ENCODE measurements at places on chromosomes 7 and 10.
A peak's percentile ranks its signal among the peaks of the same experiment; 100 is the strongest.

- ATAC-seq, result peak; percentile 53
Measured at GRCh38 chr7:131011976-131012375, 278.0 kb upstream of the KLF14 start.

DNA sequence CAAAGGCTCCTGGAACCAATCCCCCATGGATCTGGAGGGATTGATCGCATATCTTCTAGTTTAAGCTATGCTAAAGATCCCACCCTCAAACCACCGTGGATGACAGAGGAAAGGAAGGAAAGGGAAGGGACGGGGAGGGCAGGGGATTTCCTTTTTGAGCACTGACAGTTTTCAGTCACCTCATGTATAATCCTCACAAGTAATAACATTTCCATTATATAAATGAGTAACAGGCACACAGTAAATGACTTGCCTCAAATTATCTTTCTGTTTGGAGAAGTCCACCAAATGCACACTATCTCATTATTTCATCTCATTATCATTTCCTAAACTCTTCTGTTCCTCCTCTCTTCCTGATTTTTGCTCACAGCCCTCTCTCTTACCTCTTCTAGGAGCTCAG lies 127.1 kb upstream of the AOAH start:
- no peak for ATAC-seq

DNA sequence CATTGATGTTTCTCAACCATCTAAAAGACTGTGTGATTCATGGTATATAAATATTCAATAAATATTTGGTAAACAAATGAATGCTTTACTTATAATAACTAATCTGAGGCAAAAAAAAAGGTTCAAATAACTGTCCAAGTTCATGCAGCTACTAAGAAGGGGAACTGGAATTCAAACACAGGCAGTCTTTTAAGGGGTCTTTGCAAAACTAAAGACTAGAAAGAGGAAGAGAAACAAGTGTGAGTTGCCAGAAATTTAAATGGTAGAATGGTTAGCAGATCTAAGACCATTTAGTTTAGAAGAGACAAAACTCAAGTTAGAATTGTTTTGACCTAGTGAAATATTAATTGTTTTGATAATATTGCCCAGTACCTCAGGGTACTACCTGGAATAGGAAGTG lies 642.0 kb upstream of the LRRN3 start:
- no peak for ATAC-seq

GRCh38 chr7:405489-406211 lies 114.0 kb downstream of the PDGFA start:
- ATAC-seq, result no peak

DNA sequence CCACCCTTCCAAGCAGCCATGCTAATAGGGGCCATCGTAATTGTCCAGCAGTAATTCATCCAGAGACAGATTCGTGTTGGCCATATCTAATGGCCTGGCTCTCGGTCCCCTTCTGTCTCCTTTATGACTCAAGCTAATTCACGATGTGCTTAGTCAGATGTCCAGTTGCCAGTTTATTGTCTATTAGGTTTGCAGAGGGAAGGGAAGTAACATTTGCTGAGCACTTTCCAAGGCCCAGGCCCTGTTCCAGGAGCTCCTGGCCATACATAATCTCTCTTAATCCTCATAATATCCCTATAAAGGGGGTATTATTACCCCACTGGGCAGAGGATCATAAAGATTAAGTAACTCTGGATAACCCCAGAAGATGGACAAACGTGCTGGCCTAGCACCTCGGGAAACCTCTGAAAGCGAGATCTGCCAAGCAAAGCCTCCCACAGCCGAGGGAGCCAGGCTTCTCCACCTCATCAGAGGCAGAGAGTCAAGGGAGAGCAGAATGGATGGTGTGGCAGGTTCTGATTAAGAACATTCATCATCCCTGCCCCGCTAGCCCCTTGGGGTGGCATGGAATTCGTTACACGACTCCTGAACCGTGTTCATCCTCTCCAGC lies 153.7 kb downstream of the PLXNA4 start:
- ATAC-seq, result no peak

DNA sequence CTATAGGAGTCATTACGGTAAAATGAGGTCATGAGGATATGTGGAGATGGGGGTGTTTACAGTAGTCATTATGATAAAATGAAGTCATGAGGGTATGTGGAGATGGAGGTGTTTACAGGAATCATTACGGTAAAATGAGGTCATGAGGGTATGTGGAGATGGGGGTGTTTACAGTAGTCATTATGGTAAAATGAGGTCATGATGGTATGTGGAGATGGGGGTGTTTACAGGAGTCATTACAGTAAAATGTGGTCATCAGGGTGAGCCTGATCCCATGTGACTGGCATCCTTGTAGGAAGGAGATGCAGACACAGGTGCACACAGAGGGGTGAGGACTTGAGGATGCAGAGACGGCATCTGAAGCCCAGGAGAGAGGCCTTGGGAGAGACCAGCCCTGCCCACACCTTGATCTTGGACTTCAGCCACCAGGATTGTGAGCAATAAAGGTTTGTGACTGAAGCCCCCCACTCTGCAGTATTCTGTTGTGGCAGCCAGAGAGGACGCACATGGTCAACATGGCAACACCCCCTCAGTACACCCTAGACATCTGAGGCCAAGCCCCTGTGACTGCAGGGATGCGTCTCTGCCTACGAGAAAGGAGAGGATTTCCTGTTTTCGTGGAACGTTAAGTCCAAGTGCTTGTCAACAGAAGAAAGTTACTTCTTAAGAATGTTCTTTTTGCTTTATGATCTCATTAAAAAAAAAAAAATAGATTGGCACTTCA lies 544.4 kb downstream of the DNAJB6 start:
- no peak for ATAC-seq

DNA sequence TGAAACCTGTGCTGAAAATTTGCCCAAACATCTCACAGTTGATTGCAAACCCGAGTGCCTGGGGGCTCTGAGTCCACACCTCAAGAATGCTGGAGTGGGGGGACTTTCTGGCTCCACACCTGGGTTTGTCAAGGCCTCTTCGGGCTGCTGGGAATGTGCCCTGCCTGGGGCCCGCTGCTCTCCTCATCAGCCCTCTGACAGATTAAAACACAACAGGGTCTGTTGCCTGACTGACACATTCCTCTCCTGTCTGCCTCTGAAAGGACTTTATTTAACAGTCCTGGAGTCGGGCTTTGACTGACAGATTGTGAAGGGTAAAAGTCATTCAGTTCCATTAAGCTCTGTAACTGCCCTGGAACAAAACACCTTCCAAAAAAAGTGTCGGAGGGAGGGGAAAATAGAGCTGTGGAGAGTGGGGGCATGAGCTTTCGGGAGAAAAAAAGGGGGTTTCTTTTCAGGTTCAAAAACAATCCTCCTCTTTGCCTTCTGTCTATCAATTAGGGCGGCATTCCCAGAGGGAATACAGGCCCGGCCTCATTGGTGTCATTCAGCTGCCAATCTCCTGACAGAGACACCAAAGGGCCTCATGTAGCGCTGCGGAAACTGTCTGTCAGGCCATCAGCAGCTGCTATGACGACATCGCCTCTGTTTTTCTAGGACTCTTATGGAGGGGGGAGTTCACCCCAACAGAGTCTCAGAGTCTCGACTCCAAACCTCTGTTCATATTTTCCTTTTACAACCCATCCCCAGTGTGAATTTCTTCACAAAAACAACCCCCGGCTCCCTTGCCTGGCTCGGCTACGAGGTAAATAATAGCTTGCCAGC lies 398.8 kb upstream of the NFE2L3 start:
- no peak for ATAC-seq

DNA sequence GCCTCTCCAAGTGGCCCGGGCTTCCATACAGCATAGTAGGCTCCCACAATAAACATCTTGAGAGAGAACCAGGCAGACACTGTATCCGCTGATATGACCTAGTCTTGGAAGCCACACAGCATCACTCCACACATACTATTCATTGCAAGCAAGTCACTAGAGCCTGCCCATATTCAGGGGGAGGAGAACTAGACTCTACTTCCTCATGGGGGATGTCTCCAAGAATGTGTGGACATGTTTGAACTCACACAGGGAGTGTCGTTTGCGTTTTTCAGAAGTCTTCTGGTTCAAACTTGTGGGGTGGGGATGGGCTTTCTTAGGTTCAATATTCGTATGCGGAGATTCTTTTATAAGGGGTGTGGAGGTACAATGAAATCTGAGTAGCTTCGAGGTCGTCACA lies 232.6 kb upstream of the HABP2 start:
- no peak for ATAC-seq

All from SK-N-SH treated with all-trans-retinoic acid at 6 μM for 48 hours (cell line).